HT1080 (cell line): ENCODE measurements at places on chromosomes 6 and 20.
A peak's percentile ranks its signal among the peaks of the same experiment; 100 is the strongest.

GRCh38 chr6:116385459-116385802 lies 14.7 kb downstream of the DSE start:
- DNase-seq: peak; percentile 79

DNA sequence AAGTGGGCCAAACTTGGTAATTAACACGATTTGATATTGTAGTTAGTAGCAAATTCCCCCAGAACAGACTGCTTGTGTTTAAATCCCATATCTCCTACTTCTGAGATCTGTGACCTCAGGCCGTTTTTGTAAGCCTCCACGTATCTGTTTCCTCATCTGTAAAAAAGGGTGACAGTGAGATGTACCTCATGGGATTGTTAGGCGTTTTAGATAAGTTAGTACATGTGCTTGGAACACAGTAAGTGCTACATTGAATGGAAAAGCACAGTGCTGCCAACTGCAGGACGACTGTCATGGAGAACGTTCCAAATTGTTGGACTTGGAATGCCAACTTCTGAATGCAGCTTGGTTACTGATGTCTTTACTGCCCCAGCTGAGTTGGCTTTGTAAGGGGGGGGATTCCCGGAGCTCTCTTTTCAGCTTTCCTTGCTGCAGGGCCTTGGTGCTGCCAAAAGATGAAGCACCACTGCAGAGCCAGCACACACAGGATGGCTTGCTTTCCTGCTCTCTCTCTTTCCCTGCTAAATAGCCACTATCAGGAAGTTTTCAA lies 108.6 kb downstream of the OPN5 start:
- no peak for DNase-seq

- no peak for DNase-seq
Measured at GRCh38 chr20:8115436-8115835, 16.6 kb upstream of the PLCB1 start.

DNA sequence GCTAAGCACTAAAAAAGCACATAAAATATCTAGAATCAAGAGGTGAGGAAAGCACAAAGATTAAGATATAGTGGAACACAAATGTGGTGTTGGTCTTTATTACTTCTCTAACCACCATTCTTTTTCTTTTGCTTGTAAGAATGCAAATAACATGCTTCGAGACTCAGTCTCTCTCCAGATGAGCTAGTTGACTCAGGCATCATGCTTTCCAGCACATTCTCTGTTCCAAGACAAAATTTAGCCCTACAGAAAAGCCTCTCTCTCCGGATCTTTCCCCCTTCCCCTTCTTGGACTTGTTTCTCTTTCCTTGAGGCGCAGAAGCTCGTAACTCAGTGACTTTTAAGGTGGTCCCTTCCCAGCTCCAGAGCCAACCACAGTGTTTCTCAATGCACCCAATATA lies 91.0 kb downstream of the FNDC1 start:
- DNase-seq: no peak

DNA sequence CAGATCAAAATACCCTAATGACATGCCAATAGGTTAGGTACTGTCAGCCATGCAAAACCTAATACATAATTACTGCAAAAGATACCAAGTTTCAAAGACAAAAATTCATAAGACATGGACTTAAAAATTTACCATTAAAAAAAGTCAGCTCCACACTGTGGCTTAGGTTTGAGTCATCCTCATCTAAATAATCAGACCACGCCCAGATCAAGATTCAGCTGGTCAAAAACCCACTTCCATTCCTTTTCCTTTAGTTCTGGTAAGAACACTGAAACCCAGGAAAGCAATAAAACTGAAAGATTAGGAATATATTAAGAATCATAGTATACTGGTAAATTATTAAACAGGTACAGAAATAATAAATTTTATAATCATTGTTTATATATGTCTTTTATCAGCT lies 81.0 kb upstream of the ASF1A start:
- peak; percentile 21 for DNase-seq

- no peak for DNase-seq
Measured at GRCh38 chr6:49540614-49541013, 9.9 kb upstream of the C6orf141 start.

DNA sequence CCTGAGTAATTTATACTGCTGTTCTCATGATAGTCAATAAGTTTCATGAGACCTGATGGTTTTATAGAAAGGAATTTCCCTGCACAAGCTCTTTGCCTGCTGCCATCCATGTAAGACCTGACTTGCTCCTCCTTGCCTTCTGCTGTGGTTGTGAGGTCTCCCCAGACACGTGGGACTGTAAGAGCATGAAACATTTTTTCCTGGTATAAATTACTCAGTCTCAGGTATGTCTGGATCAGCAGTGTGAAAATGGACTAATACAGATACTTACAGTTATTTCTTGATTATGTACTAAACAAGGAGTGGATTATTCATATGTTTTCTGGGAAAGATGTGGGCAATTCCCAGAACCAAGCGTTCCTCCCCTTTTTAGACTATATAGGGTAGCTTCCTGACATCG lies 1.9 kb upstream of the TRIM38 start:
- no peak for DNase-seq

- DNase-seq: no peak
Measured at GRCh38 chr6:127949251-127949650, 48.4 kb upstream of the THEMIS start.

DNA sequence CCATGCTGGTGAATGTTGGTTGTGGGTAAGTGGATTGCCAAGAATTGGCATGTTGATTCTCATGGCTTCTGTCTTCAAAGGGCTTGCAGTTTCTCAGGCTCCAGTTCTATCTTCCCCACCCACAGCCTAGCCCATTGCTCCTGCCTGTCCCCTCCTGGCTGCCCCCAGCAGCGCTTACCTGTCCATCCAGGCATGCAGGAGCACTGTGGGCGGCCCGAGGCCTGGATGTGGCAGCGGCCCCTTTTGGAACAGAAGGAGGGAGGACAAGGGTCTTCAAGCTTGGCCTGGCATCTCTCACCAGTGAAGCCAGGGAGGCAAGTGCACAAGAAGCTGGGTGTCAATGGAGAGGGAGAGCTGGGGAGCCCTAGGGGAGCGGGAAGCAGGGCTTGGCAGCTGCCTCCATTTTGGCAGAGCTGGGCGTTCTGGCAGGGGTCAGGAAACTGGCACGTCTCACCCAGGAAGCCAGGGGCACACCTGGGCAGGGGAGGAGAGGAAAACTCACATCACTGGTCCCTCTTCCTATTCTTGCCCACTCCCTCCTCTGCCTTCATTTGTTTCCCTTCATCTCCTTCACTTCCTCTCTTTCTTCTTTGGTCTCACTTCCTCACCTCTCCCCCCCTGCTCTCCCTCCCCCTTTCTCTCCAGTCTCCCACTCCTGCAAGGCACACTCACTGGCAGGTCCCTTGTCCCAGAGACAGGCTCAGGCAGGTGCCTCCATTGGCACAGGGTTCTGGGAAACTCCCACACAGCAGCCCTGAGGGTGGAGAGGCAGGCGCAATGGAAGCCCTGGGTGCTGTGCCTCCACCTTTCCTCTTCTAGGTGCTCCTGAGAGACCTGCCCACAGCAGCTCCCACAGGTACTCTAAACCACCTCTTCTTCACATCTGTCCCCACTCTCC lies 1.3 kb downstream of the NOTCH4 start:
- no peak for DNase-seq
